ENCODE measurements at places on chromosomes 2 and 18.

DNA sequence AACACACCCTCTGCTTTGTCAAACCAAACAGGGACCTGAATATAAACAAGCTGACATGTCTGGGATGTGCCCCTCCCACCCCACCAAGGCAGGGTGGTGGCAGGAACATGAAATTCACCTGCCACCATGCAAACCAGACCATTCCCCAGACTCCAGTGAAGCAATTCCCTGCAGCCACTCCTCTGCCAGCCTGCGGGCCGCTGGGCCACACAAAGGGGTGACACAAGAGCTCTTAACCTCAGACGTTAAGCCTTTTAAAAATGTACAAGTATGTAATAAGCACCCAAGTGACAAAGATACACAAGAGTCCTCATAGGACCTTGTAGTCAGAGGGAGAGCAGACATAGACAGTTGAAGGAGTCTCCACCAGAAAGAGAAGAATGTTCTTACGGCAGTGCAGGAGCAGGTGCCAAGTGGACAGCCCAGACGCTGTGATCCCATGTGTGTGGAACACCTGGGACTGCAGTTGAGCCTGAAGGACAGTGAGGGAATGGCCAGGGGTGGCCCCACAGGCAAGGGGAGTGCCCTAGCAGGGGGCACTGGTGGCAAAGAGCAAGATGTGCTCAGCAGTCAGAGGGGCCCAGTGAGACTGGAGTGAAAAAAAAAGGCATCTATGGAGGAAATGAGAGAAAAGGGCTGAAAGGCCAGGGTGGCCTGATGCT lies 36.9 kb downstream of the CRACDL start:
- peak; percentile 21 for DNase-seq

DNA sequence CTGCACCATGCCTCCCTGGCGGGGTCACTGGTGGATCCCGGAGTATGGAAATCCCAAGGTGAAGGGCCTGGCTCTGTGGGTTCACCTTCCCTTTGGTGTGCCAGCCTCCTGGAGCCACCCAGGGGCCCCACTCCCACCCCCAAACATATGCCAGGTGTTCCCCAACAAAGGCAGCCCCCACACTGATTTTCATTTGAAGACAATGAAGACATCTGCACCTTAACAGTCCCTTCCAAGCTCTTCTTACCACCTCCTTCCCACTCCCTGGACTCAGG lies 11.7 kb downstream of the BIN1 start:
- no peak for DNase-seq

DNA sequence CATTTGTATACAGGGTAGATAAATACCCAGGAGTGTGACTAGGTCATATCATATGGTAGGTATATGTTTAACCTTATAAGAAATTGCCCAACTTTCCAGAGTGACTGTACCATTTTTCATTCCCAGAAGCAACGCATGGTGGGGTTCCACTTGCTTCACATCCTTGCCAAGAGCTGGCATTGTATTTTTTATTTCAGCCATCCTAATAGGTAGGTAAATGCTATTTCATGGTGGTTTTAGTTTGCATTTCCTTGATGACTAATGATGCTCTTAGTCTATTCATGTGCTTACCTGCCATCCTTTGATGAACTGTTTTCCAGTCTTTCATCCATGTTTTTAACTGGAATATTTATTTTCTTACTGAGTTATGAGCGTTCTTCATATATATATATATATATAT lies 51.9 kb downstream of the MAP4K3 start:
- no peak for DNase-seq

DNA sequence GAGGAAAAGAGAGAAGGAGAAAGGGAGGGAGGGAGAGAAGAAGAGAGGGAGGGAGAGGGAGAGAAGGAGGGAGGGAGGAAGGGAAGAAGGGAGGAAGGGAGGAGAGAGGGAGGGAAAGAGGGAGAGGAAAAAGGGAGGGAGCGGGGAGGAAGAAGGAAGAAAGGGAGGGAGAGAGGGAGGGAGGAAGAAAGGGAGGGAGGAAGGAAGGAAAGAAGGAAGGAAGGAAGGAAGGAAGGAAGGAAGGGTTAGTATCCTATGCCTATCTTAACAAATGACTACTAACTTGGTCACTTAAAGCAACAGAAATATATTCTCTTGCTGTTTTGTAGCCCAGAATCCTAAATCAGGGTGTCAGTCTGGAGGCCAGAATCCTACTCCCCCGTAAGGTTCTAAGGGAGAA lies 52.1 kb downstream of the CMPK2 start:
- no peak for DNase-seq

- DNase-seq = peak; percentile 52
Measured at GRCh38 chr18:23487738-23488570, 15.4 kb upstream of the RMC1 start.

DNA sequence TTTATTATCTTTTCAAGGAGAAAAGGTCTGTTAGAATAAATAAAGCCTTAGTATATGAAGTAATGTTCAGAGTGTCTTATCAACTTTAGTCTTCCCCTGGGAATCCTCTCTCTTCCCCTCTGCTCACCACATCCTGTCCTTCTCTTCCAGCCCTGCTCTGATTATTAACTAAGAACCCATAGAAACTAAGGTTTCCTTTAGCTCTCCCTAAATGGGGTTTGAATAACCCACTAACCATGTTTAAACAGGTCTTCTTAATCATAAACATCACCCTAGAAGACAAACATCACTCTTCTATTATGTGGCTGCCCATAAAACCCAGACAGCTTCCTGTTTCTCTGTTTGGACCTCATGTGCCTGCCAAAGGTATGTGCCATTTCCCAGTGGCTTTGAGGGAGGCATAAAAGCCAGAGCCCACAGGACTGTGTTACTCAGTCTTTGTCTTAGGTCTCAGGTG lies 50.1 kb downstream of the SLC14A1 start:
- DNase-seq = no peak

DNA sequence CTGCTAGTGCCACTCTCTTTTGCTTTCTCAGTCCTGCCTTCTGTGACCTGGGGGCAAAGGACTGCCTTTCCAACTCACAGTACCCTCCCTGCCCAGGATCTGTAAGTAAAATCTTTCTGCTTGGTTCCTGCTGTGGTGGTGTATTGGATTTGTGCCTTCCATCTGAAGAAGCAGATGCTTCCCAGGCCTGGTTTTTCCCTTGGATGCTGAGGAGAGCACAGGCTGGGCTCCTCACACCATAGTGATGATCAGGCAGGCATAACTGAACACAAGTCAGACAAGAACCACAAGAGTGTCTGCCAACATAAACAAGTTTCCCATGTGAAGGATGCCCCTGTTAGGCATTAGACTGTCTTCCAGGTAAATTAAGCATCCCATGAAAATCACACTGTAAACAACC lies 121.3 kb upstream of the NRXN1 start:
- DNase-seq = no peak

DNA sequence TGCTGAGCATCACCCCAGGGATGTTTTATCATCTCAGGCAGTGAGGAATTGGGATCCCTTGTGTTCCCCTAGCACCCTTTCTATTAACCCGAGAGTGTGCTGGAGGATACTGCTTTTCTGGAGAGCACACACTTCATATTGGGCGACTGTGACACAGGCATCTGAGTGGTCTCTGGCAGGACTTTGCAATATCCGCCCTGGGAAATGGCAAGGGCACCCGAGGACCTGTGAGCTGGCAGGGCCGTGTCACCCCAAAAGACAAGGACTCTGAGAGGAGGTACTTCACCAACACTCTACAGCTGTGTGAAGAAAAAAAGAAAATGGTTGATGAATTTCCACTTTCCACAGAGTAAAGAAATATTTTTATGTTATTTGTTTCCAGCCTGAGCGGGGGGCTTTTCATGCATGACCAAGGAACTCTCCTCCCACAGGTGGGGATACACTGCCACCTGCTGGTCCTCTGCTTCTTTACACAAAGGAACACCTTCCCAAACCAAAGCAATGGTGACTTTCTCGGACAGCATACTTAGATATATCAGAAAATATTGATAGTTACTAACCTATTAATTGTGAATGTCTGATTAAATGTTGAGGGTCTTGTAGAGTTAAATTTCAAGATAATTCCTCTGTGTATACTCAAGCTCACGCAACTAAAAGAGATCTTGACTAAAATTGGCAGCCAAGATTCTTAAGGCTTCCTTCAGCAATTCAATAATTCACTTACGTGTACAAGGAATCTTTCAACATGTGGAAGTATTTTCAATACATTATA lies 45.9 kb upstream of the REG3G start:
- no peak for DNase-seq

DNA sequence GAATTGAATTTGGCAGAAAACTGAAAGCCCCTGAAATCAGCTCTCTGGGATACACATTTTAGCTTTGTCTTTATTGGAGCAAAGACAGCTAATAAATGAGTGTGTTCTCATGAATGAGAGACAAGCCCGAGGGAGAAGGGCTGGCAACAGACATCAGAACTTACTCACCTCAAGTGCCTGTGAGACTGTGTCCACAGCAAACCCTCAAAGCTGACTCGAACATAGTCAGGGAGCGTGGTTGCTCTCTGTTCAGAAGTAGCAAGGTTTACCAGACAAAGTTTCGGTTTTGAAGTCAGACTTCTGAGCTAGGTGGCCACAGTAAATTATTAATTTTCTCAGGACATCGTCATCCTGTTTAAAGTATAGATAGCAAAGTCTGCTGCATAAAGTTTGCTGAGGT lies 207.9 kb downstream of the CMPK2 start:
- DNase-seq = no peak

DNA sequence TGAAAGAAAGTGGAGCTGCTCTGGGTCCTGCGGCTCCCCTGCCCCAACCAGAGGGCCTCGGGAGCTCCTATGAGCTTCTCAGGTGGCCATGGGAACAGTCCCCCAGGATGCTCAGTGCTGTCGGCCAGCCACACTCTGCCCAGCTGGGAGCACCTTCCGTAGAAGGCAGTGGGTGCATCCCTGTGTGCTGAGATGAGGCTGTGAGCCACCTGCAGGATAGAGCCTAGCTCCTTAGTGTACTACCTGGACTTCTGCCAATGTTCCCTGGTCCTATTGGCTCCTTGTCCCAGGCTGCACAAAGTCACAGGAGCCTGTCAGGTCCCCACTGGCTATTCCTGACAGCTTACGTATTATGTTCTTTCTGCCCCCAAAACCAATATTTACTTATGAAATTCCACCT lies 16.1 kb downstream of the PRELID3A start:
- no peak for DNase-seq

DNA sequence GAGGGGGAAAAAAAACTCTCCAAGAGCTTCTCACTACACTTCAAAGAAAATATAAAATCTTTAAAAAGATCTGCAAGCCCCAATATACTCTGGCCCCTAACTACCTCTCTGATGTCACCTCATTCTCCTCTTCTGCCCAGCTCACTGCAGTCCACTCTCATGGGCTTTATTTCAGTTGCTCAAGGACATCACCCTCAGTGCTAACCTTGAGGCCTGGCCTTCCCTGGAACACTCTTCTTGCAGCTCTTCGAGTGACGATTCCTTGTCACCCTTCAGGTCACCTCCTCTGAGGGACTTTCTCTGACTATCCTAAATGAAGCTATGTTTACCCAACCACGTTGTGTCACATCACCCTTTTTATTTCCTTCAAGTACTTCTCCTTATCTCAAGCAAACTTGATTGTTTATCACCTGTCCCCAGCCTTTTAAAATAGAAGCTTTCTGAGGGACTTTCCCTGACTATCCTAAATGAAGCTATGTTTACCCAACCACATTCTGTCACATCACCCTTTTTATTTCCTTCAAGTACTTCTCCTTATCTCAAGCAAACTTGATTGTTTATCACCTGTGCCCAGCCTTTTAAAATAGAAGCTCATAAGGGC lies 10.4 kb downstream of the RTTN start:
- no peak for DNase-seq

Measured in activated CD4-positive, CD25-positive, alpha-beta regulatory T cell treated with anti-CD3 and anti-CD28 coated beads, Interleukin-2, amount 50 U/mL, for 72 hours (primary cell).